ENCODE measurements at places on chromosomes 1 and 21. TPM values are rescaled to one million over a fixed set of nuclear protein-coding genes. Genes with fewer than 3 reads are reported as not detected.
A peak's percentile ranks its signal among the peaks of the same experiment; 100 is the strongest.

DNA sequence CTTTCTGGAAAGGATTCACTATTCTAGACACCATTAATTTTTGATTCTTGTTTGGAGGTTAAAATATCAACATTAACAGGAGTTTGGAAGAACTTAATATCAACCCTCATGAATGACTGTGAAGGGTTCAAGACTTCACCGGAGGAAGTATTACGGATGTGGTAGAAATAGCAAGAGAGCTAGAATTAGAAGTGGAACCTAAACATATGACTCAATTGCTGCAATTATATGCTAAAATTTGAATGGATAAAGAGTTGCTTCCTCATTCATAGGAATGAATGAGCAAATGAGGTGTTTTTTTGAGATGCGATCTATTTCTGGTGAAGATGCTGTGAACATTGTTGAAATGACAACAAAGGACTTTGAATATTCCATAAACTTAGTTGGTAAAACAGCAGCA, 77.9 kb upstream of the TNFSF4 start:
- DNase-seq = no peak

GRCh38 chr1:116748272-116748671, 6.0 kb upstream of the CD2 start:
- no peak for DNase-seq

DNA sequence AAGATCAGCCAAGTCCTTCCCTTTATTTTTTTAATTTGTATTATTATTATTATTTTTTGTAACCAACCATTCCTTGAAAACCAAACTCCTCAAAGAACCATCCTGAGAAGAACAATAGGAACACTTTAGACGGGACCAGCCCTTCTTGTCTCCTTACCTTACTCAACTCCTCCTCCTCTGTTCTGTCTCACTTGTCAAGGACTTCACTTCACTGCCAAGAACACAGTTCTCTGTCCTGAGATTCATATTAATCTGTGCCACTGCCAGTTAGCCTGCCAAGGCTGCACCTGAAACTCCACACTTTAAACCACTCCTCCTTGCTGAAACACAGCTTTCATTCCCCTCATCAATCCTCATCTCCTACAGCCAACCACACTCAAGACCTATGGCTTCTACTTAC, 73.8 kb upstream of the ATP1A1 start:
- no peak for DNase-seq

DNA sequence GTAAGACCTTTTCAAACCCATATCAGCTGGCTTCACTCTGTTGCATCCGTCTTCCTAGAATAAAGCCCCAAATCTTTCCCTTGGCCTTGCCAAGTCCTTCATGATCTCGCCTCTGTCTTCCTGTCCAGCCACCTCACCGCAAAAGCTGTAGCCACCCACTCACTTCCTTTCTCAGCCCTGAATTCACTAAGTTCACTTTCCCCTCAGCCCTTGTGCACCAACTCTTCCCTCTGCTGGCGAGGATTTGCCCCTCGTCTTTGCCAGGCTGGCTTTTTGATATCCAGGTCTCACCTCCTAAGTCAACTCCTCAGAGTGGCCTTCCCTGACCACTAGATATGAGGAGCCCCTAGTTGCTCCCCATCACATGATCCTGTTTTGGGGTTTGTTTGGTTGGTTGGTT, 3.9 kb upstream of the COL16A1 start:
- DNase-seq = no peak

DNA sequence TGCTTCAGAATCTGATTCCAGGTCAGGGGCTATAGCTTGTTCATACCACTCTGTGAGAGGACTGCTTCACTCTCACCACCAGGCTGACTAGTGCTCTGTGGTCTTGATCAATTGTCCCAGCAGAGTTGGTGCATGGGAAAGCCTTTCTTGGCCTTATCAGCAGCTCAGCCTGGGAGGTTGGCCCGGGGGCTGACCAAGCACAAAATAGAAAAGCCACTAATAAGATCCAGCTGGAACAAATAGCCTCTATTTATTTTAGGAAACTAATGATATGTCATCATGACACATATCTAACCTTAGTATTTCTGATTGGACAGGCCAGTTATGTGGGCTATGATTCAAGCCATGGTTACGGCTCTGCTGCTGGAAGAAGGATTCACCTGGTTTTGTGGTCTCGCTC, 134.2 kb downstream of the GDAP2 start:
- DNase-seq = no peak

GRCh38 chr1:111496398-111496797, 7.0 kb downstream of the ADORA3 start:
- no peak for DNase-seq

- no peak for DNase-seq
Observed at GRCh38 chr1:184499616-184500015, 112.8 kb downstream of the C1orf21 start.

DNA sequence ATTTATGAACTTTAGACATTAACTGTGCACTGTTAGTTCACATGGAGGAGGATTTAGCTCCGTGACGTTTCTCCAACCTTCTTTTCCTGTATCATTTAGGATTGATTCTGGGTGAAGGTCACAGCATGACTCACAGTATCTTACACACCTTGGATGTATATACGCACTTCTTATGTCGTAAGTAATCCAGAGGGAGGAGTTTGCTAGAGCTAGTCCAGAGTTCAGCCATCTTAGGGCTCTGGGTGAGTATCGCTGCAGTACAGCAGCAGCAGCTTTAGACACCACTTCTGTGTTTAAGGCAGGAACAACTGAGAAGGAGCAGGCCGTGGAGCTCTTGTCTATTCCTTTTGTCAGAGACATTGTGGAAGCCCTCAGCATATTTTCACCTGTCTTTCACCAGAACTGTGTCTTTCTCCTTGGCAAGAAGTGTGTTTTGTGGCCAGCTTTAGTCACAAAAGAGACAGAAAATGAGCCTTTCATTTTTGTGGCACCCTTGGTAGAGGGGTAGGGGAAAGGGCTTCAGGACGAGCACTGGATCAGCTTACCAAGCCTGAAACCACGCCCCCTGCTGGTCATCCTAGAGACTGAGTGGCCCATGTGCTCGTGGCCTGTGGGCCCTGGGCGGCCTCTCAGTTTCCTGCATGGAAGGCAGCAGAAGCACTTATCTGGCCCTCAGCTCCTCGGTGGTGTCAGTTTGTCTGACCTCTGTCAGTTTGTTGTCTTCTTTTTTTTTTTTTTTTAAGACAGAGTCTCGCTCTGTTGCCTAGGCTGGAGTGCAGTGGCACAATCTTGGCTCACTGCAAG, 64.0 kb downstream of the ADARB1 start:
- DNase-seq = peak; percentile 54

GRCh38 chr1:109112056-109112651, 1.8 kb upstream of the ELAPOR1 start:
- no peak for DNase-seq

DNA sequence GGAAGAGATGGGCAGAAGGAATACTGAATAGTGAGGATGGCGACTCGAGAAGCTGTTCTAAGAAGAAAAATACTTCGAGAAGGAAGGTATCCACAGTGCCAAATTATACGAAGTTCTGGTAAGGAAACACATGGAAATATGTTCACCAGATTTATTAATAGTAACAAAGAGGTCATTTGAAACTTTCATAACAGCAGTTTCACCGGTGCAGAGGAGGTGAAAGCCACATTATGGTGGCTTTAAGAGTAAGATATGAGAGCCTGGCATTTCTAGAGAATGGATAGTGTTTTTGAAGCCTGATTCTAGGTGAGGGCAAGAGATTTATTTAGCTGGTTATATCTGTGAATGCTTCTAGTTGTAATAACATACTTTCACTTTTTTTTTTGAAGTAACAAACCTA, 56.2 kb downstream of the DPYD start:
- DNase-seq = no peak

- DNase-seq = no peak
Observed at GRCh38 chr1:118982266-118982665, 5.9 kb downstream of the TBX15 start.

- no peak for DNase-seq
Observed at GRCh38 chr1:241999026-241999425, at the start of gene MAP1LC3C. Gene MAP1LC3C, minus strand, starts transcription at chr1:241999098. Its CDS starts 90 bp downstream, at chr1:241999008.

DNA sequence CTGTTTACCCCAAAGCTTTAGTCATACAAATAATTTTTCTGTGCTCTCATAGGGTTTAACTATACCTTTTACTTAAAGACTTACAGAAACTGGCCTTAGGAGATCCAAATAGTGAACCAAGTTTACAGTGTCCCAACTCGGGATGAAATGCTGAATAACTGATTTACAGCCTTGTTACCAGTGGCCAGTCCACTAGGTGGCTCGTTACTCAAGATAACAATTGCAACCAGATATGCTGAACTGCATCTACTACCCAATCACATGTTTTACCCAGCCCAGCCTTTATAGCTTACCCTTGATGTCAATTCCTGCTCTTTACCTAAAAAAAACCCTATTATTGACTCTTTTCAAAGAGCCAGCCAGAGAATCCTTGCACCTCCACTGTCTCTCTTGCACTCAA, 1148.8 kb upstream of the ADGRL4 start:
- no peak for DNase-seq

DNA sequence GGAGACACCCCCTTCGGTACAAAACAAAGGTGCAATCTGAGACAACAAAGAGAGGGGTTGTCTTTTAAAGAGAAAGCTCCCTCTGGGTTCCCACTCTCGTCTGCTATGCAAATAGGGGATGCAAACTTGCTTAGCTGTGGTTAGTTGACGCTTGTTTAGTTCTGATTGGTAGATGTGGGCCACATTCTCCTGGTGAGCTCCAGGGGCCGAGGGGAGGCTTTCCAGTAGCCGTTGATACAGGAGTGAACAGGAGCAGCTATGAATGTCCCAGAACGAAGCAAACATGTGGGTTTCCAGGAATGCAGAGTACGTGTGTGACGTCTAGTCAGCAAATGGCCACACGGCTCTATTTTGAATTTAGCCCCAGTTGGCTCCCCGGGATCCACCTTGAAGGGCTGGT, 14.7 kb downstream of the TFF2 start:
- DNase-seq = no peak

DNA sequence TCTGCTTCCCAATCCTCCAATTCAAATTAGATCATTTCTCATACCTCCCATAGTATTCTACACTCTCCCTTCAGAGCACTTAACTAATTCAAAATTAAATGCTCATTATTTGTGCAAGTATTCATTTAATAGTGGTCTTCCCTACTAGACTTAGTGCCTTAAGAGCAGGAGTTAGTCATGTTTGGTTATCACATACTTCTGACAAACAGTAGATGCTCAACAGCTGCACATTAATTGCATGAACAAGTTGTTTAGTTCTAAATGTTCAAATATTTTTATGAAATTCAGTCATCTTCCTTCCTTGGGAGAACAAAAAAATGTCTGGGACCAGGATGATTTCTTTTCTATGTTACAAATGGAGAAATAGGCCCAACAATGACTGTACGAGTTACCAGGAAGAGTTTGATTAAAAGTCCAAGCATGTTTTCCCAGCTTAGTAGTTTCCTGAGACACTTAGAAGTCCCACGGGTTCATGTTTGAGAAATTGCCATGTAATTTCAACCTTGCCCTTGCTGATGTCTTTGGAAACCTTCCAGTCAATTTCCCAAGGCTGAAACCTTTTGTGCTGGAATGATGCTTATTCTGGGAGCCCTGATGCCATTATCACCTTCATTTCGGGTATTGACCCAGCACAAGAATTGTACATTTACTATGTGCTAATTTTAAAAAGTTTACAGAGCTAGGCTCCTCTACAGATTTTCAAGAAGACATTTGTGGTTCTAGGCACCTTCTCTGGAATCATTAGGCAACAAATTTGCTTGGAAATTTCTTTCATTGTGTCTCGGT, 437.9 kb upstream of the PLXNA2 start:
- DNase-seq = no peak

Gene EPHA2
- total RNA-seq = 21.0 TPM

Gene ERG
- 38.9 TPM for total RNA-seq

Gene CAMSAP2
- total RNA-seq = 22.6 TPM

Gene FAM43B
- not detected for total RNA-seq

Gene SPATA6
- total RNA-seq = 31.4 TPM

Measured in upper lobe of left lung (tissue), 6 donors.